ENCODE measurements at places on chromosomes 2 and 18.

DNA sequence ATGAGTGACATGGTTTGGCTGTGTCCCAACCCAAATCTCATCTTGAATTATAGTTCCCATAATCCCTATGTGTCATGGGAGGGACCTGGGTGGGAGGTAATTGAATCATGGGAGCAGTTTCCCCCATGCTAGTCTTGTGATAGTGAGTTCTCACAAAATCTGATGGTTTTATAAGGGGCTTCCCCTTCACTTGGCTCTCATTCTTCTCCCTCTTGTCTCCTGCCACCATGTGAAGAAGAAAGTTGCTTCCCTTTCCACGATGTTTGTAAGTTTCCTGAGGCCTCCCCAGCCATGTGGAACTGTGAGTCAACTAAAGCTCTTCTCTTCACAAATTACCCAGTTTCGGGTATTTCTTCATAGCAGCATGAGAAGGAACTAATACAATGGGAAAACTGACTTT lies 14.0 kb downstream of the DNAH7 start:
- no peak for DNase-seq

DNA sequence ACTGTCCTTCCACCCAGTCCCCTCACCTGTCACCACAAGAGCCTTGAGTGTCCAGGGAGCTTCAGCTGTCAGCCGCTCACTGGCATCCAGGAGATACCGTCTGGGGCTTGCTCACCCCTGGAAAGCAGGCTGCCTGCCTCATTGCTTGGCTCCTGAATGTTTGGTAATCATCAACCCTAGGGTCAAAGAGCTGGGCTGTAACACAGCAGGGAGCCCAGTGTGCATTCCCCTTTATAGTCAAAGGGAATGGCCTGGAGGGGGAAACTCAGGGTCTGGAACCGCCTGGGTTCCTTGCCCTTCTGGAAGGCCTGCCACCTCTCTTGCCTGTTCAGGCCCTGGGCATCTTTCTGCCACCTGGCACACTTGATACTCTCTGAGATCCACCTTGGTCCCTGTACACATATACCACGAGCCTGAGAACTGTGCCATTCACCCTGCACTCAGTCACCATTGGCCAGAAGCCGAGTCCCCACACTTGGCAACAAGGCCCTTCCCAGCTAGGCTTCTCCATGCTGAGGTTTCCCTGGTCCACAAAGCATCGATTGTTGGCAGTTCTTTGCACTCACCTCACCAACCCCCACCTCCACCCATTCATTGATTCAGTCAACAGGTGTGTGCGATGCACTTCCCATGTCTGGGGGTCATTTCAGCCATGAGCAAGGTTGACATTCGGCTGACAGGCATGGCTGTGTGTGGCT lies 35.0 kb downstream of the TPRKB start:
- no peak for DNase-seq

GRCh38 chr2:106284255-106284654 lies 90.2 kb upstream of the UXS1 start:
- no peak for DNase-seq

- no peak for DNase-seq
Observed at GRCh38 chr2:13481201-13481600, 764.5 kb downstream of the TRIB2 start.

GRCh38 chr18:21105936-21106335 lies 5.7 kb downstream of the ROCK1 start:
- no peak for DNase-seq

- no peak for DNase-seq
Observed at GRCh38 chr18:47779381-47779780, 151.1 kb downstream of the SMAD2 start.

DNA sequence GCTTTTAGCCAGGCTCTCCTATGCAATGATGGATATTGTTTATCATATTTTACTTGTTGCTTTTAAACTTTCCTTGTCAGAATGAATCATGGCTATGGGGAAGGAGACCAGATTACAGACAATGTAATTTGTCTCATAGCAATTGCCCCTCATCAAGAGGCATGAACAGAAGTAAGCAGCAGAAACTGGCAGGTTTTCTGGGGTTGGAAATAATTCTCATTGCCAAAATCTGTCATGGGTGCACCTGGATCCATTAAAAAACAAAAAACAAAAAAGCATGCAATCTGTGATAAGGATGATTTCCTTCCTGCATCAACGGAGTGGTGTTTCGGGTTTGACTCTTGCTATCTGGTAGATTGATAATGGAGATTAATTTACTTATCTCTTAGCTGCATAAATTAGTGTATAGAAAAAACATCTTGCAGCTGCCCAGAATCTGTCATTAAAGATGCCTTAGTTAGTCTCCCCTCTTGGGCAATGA lies 419.6 kb downstream of the SOX11 start:
- DNase-seq = no peak

DNA sequence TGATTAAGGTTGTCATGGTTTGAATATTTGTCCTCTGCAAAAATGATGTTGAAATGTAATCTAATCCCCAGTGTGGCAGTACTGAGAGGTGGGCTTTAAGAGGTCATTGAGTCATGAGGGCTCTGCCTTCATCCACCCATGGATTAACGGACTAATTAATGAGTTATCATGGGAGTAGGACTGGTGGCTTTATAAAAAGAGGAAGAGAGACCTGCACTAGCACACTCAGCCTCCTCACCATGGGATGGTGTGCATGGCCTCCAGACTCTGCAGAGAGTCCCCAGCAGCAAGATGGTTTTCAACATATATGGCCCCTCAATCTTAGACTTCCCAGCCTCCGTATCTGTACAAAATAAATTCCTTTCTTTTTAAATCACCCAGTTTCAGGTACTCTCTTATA lies 41.0 kb downstream of the DTNB start:
- peak; percentile 4 for DNase-seq

GRCh38 chr2:74007121-74007520 lies 22.4 kb downstream of the TET3 start:
- DNase-seq = peak; percentile 34

DNA sequence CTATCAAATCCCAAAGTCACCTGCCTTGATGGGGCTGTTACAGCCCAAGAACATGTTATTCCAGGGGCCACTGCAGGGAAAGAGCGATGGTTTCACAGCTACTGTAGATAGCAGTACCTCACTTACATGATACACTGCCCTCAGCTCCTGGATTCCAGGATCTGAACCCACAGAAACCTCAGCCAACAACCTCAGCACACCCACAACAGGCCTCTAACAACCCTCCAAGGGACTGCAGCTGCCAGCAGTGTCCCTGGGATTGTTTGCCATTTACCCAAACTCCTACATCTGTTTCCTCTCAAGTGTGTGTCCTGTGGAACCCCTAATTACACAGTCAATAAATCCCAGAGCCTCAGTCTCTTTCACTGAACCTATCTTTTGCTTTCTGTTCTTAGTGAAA lies 28.2 kb downstream of the OSBPL1A start:
- no peak for DNase-seq

GRCh38 chr2:173752152-173752551 lies 213.0 kb downstream of the SP3 start:
- peak; percentile 32 for DNase-seq

- DNase-seq = peak; percentile 9
Observed at GRCh38 chr2:63589148-63589958, 590 bp downstream of the MDH1 start.

DNA sequence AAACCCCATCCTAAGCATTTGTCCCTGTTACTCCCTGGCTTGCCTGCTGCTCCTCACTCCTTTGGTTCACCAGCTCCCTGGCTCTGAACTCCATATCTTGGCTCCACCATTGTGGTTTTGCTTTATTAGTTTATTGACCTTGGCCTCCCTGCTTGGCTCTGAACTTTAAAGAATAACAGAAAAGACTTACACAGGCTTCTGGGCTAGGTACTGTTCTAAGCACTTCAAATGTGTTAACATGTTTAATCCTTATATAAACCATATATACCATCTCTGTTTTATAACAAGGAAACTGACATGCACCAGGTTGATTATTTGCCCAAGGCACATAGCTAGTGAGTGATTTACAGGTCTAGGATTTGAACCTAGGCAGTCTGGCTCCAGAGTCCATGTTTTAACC lies 149.7 kb upstream of the CAPN13 start:
- DNase-seq = no peak

- DNase-seq = no peak
Observed at GRCh38 chr2:45823723-45824206, 172.3 kb downstream of the PRKCE start.

GRCh38 chr18:57343833-57344232 lies 8.5 kb upstream of the ST8SIA3 start:
- no peak for DNase-seq

DNA sequence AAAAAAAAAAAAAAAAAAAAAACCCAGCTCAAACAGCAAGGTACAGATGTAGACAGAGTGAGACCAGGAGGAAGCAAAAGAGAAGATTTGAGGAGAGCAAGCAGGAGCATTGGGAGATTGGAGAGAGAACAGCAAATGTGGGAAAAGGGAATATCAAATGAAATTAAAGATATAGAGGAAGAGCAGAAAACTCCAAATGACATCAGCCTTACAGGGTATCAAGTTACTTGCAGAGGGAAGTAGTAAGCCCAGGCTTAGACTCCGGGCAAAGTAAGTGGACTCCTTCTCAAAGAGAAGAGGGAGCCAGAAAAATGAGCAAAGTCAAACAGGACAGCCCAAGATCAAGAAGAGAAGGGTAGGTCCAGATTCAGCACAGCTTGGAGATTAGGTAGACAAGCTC lies 93.3 kb upstream of the PPP1CB start:
- peak; percentile 81 for DNase-seq

GRCh38 chr2:62447411-62447810 lies 58.6 kb downstream of the TMEM17 start:
- DNase-seq = no peak

GRCh38 chr2:7724336-7724735 lies 807.1 kb downstream of the RNF144A start:
- DNase-seq = no peak

DNA sequence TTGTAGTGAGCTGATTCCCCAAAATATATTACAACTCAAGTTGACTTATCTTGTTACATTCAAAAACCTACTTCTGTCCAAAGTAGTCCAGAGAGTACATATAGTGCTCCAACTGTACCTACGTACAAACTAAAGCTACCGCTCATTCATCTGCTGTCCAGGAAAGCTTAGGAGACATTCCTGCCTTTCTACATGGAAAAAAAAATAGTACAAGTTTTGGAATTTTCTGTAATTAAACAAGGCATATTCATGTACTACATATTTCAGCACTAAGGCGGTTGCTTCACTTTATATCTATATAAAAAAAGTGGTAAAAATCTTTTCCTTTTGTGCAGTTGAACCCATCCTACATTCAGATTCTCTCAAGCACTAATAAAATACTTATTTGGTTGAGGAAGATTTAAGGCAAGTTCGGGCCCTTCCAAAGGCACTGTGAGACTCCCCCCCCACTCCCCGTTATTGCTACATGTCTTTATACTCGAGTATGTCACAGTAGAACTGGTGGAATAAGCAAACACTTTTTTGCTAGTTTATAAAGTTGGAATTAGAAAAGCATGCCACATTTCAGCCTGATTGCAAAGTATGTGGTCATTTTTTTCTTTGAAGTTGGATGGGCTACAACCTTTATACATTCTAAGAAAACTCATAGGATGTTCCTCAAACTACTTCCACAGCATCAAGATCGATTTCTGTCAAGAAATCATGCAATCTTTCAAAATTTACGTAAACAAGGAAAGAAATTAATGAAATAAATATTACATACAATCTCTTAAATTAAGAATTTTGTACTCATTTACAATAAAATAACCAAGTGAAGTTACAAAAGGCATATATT lies 3.7 kb downstream of the ZFP36L2 start:
- DNase-seq = peak; percentile 56

- peak; percentile 79 for DNase-seq
Observed at GRCh38 chr2:177758591-177759371, 313.8 kb downstream of the PDE11A start.

DNA sequence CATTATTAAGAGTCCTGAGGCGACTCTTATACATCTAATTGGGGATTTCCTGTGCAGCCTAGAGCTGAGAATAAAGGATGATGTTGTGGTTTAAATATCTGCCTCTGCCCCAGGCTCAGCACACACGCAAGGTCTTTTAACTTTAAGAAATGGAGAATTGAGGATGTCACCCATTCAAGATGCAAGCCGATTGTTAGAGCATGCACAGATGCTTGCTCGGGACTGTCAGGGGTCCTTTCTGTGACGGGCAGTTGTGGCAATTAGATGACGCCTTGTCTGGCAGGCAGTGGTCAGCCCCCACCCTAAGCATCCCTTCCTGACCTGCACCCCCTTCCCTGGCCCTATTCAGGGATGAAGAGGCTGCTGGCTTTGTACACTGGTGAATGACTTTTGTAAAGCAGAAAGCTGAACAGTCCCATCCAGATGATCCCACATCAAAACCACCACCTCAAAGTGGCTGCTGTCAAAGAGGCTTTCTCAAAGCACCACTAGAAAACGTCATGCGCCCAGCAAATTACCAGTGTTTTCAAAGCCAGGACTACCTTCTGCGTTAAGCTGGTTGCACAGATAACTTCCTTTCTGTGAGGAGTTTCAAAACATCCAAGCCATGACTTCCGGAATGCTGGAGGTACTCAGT lies 23.7 kb downstream of the FAM178B start:
- peak; percentile 36 for DNase-seq

DNA sequence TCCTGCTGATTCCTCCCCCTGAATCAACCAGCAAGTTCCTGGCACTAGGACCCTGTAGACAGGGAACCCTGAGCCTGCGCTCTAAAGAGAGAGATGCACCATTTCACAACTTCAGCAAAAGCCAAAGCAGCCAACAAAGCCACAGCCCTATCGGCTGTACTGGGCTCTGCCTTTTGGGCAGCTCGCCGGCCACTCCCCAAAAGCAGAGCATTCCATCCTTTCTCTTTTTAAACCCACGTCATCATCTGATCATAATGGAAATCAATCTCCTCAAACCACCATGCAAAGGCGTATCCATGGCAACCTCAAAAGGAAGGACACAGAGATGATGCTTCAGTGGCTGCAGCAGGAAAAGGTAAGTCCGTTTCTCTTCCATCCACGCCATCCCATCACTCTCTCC lies 5.3 kb upstream of the DCTN1 start:
- no peak for DNase-seq

DNA sequence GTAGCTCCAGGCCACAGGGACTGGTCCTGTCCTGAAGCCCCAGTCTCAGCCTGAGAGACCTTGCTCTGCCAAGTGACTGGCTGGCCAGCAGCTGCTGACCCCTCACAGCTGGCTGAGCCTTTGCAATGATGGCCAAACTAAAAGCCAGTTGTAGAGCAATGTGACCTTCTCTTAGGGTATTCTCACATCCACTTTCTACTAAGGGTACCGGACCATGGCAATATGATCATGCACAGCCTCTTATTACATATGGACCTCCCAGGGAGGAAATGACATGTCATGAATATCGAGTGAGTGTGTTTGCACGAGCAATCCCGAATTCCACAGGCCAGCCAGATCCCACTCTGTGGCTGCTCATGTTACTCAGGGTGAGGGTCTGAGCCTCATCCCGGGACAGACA lies 213.9 kb downstream of the VAPA start:
- no peak for DNase-seq

GRCh38 chr18:51226068-51226467 lies 28.6 kb upstream of the MEX3C start:
- DNase-seq = no peak

DNA sequence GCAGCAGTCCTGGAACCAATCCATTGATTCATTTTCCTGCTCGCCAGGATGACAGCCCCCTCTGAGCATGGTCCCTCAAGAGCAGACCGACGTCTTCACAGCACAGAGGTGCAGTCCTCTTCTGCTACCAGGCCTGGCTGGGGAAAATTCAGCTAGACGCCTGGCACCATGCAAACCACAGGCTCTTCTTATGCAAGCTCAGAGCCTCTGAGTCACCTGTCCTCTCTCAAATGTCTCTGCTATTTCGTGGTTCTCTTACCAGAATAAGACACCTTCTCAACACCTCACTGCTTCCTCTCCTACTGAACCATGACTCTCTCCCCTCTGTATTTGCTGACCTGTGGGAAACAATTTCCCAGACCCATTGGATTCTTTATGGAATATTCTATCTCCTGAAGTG lies 79.8 kb upstream of the CYRIA start:
- no peak for DNase-seq

GRCh38 chr2:218289639-218290315 lies 2.5 kb downstream of the TMBIM1 start:
- peak; percentile 59 for DNase-seq
